ENCODE measurements at places on chromosomes 5 and 9.
A peak's percentile ranks its signal among the peaks of the same experiment; 100 is the strongest.

DNA sequence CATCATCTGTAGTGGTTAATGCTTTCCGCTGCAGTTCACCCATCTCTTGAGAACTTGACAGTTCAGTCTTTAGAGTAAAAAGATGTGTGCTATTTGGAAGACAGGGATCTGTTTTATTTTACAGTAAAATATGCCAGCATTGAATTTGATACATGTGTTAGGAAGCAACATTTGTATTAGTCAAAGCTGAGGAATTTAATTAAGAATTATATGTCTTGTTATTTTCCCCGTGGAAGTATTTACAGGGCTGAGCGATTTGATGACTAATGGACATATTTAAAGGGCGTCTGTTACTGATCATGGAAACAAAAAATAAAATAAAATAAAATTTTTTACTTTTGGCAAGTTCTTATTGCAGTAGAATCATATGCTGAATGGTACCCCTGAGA lies 101.3 kb downstream of the PAM start:
- no peak for DNase-seq

DNA sequence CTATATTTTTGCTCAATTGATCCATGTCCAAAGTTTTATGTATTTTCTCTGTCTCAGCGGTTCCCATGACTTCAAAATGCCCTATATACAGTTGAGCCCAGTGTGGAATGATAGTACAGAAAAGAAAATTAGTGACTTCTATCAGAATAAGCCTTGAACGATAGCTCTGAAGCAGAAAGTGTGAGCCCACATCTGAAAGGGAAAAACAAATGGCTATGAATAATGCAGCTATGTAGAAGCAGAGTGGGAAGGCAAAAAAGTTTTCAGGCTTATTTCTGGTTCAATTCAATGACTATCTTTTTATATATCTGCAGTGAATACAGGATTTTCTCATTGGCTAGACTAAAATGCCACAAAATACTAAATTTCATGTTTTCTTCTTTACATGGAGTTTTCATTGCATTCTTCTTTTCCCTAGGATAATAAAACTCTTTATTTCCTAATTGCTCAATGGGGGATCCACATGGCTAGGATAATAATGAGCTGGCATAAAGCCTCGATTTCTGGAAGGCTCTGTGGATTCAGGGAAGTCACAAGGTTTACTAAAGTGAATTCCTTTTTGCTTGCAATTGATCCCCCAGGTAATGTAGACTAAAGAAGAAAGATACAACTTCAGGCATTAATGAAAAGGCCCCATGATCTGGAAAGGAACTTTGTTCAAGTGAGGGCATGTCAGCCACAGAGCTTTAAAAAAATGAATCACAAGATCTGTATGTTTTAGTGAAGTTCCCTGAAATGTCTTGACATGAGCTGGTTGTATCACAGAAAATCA lies 377.0 kb upstream of the RIOK2 start:
- DNase-seq = no peak

DNA sequence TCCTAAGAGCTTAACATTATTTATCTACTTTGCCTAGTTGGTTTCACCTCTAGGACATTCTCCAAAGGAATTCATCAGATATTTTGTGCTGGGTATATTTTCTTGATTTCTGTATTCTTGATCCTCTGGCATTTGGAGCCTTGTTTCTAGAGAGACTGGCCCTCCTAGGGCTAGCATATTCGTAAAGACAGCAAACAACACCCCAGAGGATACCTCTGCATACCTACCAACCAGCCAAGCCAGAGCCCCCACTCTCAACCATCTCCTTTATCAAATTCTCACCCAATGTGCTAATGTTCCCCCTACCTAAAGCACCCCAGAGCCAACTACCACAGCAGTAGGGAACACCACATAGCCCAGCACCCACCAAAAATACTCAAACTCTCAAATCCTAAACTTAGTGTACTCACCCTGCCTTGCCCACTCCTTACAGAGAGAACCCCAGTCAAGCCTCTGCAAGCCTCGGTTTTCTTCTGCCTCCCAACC lies 149.5 kb downstream of the SEMA5A start:
- no peak for DNase-seq

GRCh38 chr9:137749511-137749910 lies 128.1 kb upstream of the CACNA1B start:
- DNase-seq = no peak

DNA sequence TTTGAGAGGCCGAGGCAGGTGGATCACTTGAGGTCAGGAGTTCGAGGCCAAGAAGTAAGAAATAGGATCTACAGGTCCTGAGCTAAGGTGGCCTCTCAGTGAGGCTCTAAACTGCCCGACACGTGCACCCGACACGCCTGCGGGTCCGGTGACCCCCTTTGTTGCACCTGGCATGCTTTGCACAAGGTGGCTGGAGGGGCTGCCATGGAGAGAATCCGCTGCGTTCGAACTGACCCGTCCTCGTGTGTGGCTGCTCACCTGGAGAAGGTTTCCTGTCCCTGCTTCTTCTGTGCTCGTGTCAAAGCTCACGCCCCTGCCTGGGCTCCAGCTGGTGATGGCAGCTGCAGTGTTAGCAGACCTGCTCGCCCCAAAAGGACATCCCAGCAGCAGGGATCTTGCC lies 5.7 kb upstream of the OLFM1 start:
- DNase-seq = no peak

DNA sequence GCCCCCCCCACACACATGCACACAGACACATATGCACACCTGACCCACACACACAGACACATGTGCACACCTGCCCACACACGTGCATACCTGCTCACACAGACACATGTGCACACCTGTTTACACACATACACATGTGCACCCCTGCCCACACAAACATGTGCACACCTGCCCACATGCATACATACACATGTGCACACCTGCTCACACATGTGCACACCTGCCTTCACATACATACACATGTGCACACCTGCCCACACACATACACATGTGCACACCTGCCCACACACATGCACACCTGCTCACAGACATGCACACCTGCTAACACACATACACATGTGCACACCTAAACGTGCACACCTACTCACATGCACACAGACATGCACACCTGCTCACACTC lies 147.0 kb upstream of the FOXD4L5 start:
- no peak for DNase-seq

GRCh38 chr9:79877943-79878602 lies 306.3 kb downstream of the TLE4 start:
- no peak for DNase-seq

DNA sequence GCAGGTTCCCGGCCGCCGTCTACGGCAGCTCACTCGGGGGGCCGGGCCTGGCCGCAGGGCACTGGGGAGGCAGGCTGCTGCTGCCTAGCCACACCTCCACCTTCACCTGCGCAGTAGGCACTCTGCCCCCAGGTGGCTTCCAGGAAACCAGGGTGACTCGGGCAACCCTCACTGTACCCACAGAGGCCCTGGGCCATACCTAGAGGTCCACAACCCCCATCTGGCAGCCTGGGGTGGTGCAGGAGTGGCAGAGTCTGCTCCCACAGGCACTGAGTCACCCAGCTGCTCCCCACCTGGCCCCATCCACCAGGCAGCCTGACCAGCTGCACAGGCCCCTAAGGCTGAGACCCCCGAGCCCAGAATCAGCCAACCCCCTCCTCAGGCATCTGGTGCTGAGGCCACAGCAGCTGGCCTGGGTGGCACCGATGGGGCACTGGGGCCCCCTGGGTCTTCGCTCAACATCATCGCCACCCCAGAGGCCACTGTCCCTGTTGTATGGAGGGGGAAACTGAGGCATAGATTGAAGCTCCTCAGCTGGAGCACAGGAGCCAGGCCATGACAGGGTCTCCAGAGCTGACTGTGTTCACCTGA lies 70.2 kb downstream of the KCNT1 start:
- peak; percentile 26 for DNase-seq

DNA sequence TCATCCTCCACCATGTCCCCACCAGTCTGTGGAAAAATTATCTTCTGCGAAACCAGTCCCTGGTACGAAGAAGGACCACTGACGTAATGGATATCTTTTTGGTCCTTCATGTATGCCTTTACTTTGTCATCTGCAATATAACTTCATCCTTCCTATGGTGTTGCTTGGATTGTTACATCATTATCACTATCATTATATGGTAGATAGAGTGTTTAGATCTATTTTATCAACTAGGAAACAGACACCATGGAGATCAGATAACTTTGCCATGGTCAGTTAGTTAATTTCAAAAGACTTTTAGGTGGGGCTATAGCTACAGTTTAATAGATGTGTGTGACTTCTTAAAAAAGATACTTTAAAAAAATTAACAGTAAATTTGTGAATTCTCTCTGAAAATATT lies 23.8 kb upstream of the CAMLG start:
- no peak for DNase-seq

Measured in activated T-cell treated with anti-CD3 and anti-CD28 coated beads, Interleukin-2, amount 50 U/mL, for 48 hours (primary cell).